ENCODE measurements at places on chromosomes 6 and 20.

GRCh38 chr6:24847402-24847801, 48.7 kb upstream of the ARMH2 start:
- no peak for DNase-seq

GRCh38 chr6:160678230-160678629, 14.2 kb upstream of the LPA start:
- DNase-seq: peak; percentile 2

GRCh38 chr6:109687271-109687761, 3.7 kb downstream of the AK9 start:
- peak; percentile 31 for DNase-seq

DNA sequence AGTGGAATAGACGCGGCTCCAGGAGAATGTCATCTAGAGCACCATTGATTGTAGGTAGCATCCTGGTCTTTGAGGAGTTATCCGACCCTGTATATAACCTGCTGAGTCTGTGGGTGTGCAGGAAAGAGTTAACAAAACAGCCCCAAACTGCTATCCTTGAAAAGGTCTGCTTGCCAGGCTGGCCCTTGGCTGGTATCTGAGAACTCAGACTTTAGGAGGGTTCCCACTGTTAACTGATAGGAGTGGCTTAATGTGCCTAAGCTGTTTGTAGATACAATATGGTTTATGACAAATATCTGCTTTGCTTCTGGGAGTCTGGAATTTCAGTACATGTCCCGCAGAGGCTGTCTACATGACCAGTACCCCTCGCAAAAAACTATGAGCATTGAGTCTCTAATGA, 27.6 kb upstream of the MCUR1 start:
- DNase-seq: peak; percentile 87

GRCh38 chr6:25895771-25896170, 21.7 kb upstream of the SLC17A3 start:
- DNase-seq: no peak

DNA sequence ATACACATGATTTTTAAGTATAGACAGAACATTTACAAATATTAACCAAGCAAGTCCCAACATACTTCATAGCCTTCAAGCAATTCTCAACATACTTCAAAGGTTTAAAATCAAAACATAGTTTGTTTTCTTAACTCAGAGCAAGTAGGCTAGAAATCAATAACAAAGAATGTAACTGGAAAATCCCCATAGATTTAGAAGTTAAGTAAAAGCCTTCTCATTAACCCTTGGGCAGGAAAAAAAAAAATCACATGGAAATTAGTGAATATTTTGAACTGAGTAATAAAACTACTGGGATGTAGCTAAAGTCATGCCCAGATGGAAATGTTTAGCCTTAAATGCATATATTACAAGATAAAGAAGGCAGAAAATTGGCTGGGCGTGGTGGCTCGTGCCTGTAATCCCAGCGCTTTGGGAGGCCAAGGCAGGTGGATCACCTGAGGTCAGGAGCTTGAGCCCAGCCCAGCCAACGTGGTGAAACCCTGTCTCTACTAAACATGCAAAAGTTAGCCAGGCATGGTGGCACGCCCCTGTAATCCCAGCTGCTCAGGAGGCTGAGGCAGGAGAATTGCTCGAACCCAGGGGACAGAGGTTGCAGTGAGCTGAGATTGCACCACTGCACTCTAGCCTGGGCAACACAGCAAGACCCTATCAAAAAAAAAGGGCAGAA, 316.1 kb downstream of the TAF4 start:
- no peak for DNase-seq

DNA sequence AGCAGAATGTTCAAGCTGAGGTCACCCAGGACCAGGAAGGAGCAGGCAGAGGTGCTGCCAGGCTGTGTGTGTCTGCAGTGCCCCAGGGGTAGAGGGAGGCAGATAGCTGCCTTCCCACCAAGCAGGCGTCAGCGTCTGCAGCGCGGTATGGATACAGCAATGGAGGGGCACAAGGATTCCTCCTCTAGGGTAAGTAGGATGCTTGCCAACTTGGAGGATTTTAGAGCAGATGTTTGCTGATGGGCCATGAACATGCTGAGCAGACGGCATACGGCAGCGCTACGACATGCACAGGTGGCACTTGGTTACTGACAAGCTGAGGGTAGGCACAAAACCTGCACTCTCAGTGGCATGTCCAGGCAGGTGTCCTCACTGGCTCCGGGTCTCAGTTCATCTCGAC, 48.1 kb downstream of the PSMG4 start:
- no peak for DNase-seq
